ENCODE measurements at places on chromosomes 16 and 17.

DNA sequence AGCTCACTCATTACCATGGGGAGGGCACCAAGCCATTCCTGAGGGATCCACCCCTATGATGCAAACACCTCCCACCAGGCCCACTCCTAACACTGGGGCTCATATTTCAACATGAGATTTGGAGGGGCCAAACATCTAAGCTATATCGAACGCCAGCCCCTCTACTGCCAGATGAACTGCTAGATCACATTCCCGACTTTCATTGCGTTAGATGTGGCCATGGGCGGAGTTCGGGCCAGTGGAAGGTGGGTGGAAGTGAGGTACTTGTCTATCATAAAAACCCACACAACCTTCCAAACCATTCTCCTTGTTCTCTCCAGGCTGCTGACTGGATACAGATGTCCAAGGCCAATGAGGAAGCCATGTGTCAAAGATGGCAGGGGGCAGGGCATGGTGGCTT is 27.0 kb upstream of the ANKRD40CL start:
- no peak for DNase-seq

- no peak for DNase-seq
These were observed 58.3 kb downstream of the SREBF1 start for GRCh38 chr17:17778308-17779014.

GRCh38 chr17:917941-918740 is 61.4 kb downstream of the NXN start:
- no peak for DNase-seq

- no peak for DNase-seq
These were observed 2.4 kb downstream of the CD7 start for GRCh38 chr17:82314727-82315605.

- no peak for DNase-seq
These were observed 278.1 kb downstream of the ZFHX3 start for GRCh38 chr16:72769876-72770275.

DNA sequence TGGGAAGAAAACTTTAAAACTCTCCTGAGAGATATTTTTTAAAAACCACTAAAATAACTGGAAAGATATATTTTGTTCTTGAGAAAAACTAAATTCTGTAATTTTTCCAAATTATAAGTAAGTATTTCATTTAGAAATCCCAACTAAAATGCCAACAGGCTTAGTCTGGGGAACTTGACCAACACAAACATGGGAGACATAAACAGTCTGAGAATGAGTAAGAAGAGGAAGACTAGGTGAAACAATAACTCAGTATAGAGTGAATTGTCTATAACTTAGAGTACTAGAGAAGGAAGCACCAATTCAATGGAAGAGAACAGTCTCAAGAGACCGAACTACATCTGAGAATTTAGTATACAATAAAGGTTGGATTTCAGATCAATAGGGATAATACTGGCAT is 2.9 kb downstream of the CMTM1 start:
- DNase-seq = no peak

- no peak for DNase-seq
These were observed 209.6 kb upstream of the NLRP1 start for GRCh38 chr17:5793899-5794298.

Measured in B cell (primary cell).